Ovary (tissue), 10 donors: ENCODE measurements at places on chromosomes 2 and 18. TPM values are rescaled to one million over a fixed set of nuclear protein-coding genes. Genes with fewer than 3 reads are reported as not detected.

The ESPNL gene
- polyA plus RNA-seq, result 1.2 TPM

The WDR75 gene
- polyA plus RNA-seq, result 22.8 TPM

The UGT1A8 gene
- not detected for polyA plus RNA-seq

The SEPTIN10 gene
- 59.0 TPM for polyA plus RNA-seq

The KLHL41 gene
- polyA plus RNA-seq, result 0.67 TPM

The RUFY4 gene
- 0.57 TPM for polyA plus RNA-seq

The GALNT3 gene
- 5.2 TPM for polyA plus RNA-seq

DNA sequence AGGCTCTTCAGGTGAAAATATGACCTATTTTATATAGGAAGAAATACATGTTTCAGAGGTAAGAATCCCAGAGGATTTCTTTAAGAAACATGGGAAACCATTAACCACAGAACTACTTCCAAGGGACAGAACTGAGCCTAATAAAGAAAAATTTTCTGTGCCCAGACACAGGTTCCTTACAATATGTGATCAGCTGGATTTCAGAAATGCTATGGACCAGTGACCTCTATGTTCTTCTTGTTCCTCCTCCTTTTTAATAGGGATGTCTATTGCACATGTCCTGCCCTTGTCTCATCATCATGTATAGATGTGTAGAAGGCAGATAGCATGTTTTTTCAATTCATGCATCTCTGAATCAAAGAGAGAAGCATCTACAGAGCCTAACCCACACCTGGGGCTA lies 836.6 kb downstream of the RNF144A start:
- DNase-seq, result no peak

DNA sequence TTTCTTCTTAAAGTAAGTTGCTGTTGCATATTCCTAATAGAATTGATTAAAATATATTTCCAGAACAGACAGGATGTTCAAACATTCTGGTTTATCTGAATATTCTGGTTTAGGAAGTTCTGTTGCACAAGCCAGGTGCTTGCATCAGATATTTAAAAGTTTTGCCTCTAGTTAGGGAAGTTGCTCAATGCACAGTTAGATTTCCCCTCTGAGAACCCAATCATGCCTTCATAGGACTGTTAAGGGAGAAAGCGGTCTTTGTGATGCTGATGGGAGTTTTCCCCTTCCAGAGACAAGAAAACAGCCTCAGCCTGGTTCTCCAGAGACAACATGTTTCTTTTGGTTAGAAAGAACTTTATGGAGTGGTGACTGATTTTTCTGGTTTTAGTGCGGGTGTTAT lies 65.6 kb upstream of the REV1 start:
- DNase-seq, result no peak

- no peak for DNase-seq
Measured at GRCh38 chr2:29509397-29509796, 394.2 kb downstream of the CLIP4 start.

- DNase-seq, result no peak
Measured at GRCh38 chr2:191692502-191693115, 14.7 kb downstream of the NABP1 start.

DNA sequence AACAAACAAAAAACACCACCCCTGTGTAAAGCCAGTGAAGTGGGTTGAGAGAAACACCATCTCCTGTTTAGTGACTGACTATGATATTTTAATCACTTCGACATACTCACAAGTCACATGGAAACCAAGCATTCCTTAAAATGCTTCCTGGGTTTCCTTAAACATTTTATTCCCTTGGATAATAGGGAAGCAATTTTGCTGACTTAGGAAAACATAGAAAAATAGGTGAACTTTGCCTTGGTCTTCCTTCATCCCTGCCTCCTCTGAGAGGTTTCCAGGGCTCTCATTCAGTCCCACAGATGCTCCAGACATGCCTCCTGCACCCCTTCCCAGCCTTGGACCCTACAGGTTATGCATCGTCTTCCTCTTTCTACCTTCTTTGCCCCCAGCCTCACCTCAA lies 122.6 kb upstream of the SERPINE2 start:
- DNase-seq, result no peak

GRCh38 chr2:109376796-109377495 lies 236.8 kb downstream of the SEPTIN10 start:
- peak; percentile 3 for DNase-seq

DNA sequence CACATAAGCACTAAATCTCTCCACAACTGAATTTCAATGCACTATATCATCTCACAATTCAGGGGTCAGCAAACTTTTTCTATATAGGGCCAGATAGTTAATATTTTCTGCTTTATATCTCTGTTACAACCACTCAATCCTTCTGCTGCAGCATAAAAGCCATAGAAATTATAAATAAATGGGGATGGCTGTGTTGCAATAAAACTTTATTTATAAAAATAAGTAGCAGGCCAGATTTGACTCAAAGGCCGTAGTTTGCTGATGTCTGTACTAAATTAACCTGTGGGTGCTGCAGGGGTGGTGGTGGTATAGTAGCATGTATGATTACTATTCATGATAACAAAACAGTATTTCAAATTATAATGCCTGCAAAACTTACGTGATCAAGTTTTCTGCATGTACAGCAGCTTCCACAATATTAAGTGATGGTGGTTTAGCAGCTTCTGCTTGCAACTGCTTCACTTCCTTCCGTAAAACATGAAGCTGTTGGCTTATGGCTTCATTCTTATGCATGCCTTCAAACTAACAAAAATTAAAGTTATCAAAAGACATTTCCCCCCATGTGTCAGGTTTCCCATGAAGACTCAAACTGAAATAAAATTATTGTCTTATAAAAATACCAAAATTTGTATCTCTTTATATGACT lies 64.1 kb downstream of the SIGLEC15 start:
- no peak for DNase-seq

GRCh38 chr2:110170102-110170501 lies 34.7 kb downstream of the NPHP1 start:
- DNase-seq, result no peak

- peak; percentile 54 for DNase-seq
Measured at GRCh38 chr2:32946314-32947075, at the start of gene LTBP1. LTBP1 (plus strand) TSS chr2:32946953; CDS start chr2:32947325, 372 bp downstream.

- no peak for DNase-seq
Measured at GRCh38 chr2:130347220-130347925, 4.7 kb downstream of the IMP4 start.

- DNase-seq, result no peak
Measured at GRCh38 chr2:98806236-98806697, 75.3 kb upstream of the MGAT4A start.

DNA sequence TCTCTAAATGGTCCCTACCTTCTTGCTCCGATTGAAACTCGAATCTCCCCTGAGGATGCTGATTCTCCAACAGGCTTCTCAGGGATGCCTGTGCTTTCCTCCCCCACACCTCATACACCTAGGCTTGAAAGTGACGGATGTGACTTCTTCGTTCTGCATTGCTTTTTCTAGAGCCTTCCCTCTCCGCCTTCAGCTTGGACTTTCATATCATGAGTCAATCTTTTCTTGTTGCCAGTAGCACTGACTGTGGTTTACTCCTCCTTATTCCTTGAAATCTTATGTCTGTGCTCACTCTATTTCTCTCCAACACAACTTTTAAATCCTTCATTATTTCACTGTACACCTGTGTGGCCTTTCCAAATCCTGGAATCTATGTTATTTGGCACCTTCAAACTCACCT lies 451.4 kb downstream of the TMX3 start:
- DNase-seq, result no peak

DNA sequence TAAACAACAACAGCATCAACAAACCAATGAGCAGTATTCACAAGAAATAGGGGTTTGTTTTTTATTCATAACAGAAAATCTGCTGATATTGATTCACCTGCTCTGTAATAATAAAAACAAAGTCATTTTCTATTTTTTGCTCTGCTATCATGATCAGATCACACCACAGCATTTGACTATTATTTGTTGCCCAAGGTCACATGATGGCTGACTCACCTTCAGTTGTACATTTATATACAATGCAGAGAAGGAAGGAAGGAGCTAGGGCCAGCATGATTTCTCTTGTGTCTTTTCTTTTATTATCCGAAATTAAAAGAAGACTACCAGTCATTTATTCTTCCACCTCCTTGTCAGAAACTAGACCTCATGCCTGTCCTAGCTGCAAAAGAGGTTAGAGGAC lies 1427.7 kb upstream of the CELF4 start:
- no peak for DNase-seq

GRCh38 chr2:223019987-223020717 lies 31.8 kb upstream of the KCNE4 start:
- no peak for DNase-seq

GRCh38 chr2:105697781-105698449 lies 46.8 kb upstream of the NCK2 start:
- no peak for DNase-seq

- no peak for DNase-seq
Measured at GRCh38 chr2:88671786-88672427, 19.6 kb upstream of the RPIA start.

DNA sequence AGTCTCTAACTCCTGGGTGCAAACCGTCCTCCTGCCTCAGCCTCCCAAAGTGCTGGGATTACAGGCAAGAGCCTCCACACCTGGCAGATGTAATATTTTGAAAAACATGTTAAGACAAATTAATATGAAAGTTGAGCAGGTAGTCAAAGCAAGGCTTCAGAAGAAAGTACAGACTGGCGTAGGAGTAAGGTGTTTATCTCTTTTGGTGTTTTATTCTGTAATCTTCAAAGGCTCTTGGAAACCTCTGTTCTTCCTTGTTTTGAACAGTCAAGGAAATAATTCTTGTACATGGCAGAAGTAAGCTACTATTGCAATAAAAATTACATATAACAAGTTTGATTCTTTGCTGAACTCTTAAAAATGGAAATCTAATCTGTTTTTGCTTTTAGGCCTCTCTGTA lies 5.3 kb downstream of the RNF138 start:
- DNase-seq, result no peak

GRCh38 chr2:108412995-108413710 lies 35.4 kb downstream of the SULT1C4 start:
- no peak for DNase-seq

- no peak for DNase-seq
Measured at GRCh38 chr2:134410831-134411231, 157.0 kb downstream of the MGAT5 start.

GRCh38 chr2:29628108-29628745 lies 293.2 kb downstream of the ALK start:
- DNase-seq, result no peak

- DNase-seq, result no peak
Measured at GRCh38 chr2:191180713-191181112, 29.9 kb upstream of the STAT4 start.

GRCh38 chr2:40255103-40255502 lies 196.8 kb downstream of the SLC8A1 start:
- DNase-seq, result no peak

- DNase-seq, result peak; percentile 37
Measured at GRCh38 chr2:222440673-222441422, 16.5 kb downstream of the SGPP2 start.

DNA sequence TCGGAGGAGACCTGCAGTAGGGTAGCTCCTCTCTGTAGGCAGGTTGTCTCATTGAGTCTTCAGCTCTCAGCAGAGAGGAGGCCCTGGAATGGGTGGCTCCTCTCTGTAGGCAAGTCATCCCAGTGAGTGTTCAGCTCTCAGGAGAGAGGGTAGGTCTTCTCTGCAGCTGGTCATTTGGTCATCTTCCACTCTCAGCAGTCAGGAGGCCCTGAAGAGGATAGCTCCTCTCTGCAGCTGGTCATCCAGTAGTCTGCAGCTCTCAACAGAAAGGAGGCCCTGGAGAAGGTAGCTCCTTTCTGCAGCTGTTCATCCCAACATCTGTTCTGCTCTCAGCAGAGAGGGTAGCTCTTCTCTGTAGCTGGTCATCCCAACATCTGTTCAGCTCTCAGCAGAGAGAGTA lies 26.0 kb upstream of the RUFY4 start:
- no peak for DNase-seq

- DNase-seq, result peak; percentile 54
Measured at GRCh38 chr18:47100212-47100831, 50.0 kb downstream of the HDHD2 start.

- DNase-seq, result no peak
Measured at GRCh38 chr2:56287974-56288373, 104.2 kb downstream of the CCDC85A start.

DNA sequence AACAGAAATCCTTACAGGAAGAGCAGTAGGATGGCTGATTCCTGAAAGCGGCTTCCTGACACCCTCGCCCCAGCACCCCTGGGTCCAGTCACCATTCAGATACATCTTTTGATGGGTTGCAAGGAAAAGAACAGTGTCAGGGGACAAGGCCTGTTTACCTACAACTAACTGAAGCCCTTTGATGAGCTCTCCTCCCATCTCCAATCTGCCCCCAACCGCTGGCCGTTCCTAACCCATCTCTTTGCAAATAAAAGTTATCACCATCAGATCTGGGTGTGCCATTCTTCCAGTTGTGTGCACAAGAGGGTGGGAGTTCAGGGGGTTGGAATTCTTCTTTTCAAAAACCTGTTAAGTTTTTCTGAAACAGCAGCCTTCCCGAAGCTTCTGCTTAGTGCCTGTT lies 48.9 kb downstream of the ARL4C start:
- DNase-seq, result no peak

DNA sequence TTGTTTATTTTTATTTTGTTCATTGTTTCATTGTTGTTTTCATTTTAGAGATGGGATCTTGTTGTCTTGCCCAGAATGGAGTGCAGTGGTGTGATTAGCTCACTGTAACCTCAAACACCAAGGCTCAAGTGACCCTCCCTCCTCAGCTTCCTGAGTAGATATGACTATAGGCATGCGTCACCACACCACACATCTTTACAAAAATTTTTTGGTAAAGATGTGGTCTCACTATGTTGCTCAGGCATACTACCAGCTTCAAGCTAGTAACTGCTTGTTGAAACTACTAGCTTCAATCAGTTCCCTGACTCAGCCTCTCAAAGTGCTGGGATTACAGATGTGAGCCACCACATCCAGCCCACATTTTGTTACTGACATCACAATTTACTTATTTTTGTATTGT lies 14.8 kb downstream of the FAM237A start:
- DNase-seq, result no peak

- DNase-seq, result peak; percentile 42
Measured at GRCh38 chr2:20661421-20662307, 5.3 kb upstream of the GDF7 start.

- no peak for DNase-seq
Measured at GRCh38 chr2:203533676-203534591, 1.2 kb downstream of the RAPH1 start.

DNA sequence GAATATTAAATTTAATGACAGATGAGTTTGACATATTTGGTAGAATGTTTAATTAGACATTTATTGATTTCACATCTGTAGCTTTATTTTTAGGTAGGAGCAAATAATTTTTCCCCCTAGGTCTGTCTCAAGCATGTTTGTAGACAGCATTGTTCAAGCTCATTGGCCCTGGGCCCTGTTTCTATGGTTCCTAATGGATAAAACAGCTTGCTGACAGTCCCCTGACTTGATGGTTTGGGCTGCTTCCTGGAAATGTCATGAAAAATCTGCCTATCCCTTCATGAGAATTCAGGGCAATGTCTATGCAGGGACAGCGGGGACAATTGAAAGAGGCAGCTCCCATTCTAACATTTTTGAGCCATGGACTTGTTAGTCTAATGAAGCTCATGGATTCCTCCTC lies 14.6 kb upstream of the MEP1B start:
- DNase-seq, result no peak

- DNase-seq, result no peak
Measured at GRCh38 chr2:164903951-164904350, 51.4 kb downstream of the SLC38A11 start.
